Fibroblast of upper back skin (primary cell): ENCODE measurements at places on chromosomes 3 and 15.

GRCh38 chr15:53984221-53984620, 6.0 kb downstream of the UNC13C start:
- DNase-seq, result no peak

- no peak for DNase-seq
Measured at GRCh38 chr15:27585041-27585640, 514.0 kb downstream of the OCA2 start.

DNA sequence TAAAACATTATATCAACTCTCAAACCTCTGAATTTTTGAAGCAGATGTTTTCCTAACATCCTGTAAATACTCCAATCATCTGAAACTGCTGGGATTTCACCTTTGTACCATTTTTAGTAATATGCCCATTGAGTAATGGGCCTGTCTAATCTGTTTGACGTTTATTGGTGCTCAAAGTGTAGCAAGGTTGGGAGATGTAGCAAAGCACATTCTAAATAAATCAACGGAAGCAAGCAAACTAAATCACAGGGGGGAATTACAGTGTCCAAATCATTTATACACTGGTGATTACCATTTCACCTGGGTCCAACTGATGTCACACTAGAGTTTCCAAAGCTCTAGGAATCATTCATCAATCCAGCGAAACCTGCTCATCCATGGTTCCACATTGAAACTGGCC, 518.7 kb upstream of the TBL1XR1 start:
- no peak for DNase-seq

DNA sequence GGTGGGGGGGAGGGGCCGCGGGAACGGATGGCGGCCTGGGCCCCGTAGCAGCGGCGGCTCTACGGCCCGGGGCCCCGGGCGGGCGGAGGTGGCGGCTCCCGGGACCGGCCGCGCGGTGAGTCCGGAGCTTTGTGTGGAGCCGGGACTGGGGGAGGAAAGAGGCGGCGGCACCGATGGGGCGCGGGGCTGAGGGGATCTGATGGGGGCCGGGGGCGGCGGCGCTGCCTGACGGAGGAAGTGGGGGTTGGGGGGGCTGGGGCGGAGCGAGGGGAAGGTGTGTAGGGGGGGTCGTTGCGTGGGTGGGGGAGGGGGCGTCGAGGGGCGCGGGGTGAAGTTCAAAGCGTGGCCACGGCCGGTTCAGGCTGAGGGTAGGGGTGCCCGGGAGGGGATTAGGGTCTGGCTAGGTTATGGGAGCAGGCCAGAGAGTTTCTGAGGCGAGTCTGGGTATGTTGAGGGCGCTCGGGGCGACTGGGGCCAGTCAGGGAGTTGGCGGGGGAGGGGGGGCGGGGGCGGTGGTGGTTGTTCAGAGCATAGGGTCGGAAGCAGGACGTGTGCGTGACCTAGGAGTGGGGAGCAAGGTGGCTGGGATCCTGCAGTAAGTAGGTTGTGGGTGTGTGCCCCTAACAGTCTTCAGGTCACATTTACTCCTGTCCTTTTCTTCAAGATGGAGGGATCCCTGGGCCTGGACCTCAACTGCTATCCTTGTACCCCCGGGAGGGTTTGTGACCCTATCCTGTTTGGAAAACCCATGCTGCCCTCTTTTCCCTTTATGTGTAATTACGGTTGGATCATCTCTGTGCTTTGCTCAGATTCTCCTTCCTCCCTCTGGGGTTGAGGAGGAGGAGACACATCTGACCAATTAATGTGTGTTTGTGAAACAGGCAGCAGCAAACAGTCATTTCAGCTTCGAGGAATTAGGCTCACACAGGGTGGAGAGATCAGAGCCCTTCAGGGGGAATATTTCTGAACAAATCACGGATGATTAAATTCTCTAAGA, 644 bp downstream of the ZNF609 start:
- peak; percentile 73 for DNase-seq

DNA sequence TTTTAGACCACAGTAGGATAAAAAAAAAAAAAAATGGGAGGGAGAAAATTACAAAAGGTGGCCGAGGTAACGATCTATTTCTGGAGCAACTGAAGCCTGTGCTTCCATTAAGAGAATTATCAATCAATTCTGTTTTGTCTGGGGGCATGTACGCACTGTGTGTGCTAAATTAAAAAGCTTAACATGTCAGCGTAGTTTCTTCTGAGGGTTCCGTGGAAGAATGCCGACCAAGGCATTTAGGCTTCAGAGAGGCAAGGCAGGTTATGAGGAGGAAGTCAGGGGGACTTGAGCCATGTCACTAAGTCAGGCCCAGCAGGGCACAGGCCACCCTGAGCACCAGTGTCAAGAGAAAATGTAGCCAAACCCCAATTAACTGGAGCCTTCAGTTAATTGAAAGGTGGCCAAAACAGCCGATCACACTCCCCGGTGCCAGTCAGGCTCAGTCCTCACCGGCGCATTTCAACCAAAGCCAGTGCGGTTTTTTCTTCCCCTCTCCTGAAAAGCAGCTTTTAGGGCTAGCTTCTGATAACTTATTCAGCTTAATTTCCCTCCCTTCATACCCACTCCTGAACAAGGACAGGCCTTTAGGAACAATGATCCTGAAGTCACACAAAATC, 113.9 kb downstream of the MEGF11 start:
- DNase-seq, result no peak

DNA sequence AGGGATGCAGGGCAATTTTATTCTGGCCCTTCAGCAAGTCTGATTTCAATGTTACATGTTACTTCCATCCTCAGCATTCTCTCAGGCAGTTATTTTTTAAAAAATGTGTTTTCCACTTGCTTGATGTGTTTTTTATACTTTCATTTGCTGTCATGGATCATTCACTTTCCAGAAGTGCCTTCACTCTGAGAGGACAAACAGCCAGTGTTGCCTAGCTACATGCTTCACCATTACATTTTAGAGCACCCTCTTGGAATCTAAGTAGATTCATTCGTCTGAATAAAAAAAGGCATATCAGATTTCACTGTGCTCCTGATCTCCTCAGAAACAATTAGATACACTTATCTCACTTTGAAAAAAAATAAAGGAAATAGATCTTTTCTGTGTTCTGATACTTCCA, 93.6 kb upstream of the POU1F1 start:
- DNase-seq, result no peak

DNA sequence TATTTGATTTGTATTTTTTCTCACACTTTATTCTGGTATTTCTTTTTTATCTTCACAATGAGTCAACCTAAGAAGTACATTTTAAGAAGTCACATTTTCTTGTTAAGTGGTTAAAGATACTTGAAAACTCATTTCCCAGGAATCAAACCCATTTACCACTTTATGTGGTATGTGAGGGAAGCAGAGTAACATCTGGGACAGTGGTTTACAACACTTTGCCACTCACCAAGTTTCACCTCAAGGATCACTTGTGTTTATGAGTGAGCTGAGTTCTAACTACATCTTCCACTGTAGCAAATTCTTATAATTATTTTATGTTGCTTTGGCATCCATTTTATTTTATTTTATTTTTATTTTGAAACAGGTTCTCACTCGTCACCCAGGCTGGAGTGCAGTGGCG, 53.8 kb downstream of the IGSF11 start:
- no peak for DNase-seq

GRCh38 chr3:127112796-127113570, 79.9 kb upstream of the PRR23E start:
- no peak for DNase-seq

DNA sequence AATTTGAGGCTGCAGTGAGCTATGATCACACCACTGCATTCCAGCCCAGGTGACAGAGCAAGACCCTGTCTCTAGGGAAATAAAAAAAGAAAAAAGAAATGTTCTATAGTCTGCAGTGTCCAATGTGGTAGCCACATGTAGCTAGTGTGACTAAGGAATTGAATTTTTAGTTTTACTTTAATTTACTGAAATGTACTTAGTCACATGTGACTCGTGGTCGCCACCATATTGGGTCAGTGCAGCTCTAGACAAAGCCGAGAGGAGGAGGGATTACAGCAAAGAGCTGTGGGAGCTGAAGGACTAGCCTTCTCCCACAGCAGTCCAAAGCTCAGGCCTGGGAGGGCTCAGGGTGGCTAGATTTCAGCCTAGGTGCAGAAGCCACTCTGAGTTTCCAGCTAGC, 65.9 kb upstream of the NTRK3 start:
- DNase-seq, result peak; percentile 37

GRCh38 chr3:7487763-7488162, 626.8 kb downstream of the GRM7 start:
- no peak for DNase-seq

- DNase-seq, result no peak
Measured at GRCh38 chr15:76898102-76898501, 7.0 kb downstream of the SCAPER start.

DNA sequence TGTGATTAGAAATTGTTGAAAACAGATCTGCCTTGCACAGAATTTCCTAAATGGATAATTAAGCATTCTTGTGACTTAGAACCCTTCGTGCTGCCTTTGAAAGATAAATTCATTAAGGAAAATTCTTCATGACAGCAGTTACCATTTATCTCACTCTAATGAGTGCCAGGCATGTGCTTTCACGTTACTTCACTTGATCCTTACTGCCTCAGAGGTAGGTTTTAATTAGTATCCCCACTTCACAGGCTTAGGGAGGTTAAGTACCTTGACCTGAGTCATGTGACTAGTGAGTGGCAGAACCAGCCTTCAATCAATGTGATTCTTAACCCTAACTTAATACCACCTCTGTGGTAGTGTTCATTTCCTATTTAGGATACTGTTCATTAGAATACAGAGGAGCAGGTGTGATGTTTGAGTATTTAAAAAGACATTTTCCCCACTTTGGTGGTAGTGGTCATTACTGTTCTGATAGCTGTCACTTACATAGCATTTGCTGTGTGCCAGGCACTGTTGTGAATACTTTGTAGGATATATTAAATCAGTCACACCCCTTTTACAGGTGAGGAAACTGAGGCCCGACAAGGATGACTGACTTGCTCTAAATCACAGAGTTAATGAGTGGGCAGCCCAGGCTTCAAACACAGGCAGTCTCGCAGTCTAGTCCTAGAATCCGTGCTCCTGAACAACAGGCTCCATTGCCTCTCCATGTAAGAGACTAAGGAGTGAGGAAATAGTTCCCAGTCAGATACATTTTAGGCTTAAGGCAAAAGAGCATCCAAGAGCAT, 57.9 kb downstream of the RLBP1 start:
- DNase-seq, result no peak

GRCh38 chr15:72952151-72952550, 100.1 kb upstream of the NEO1 start:
- no peak for DNase-seq

GRCh38 chr15:62142736-62143135, 22.3 kb downstream of the C2CD4B start:
- no peak for DNase-seq

GRCh38 chr15:27582726-27583410, 516.2 kb downstream of the OCA2 start:
- peak; percentile 80 for DNase-seq

- DNase-seq, result no peak
Measured at GRCh38 chr15:55248895-55249294, 40.7 kb downstream of the RAB27A start.

- peak; percentile 42 for DNase-seq
Measured at GRCh38 chr3:111585217-111585616, 9.9 kb downstream of the ZBED2 start.

- DNase-seq, result peak; percentile 83
Measured at GRCh38 chr15:88897456-88898194, 2.3 kb upstream of the HAPLN3 start.

- DNase-seq, result peak; percentile 25
Measured at GRCh38 chr3:25355034-25355885, 72.8 kb upstream of the RARB start.

- DNase-seq, result no peak
Measured at GRCh38 chr3:102577082-102577789, 142.4 kb downstream of the ZPLD1 start.

DNA sequence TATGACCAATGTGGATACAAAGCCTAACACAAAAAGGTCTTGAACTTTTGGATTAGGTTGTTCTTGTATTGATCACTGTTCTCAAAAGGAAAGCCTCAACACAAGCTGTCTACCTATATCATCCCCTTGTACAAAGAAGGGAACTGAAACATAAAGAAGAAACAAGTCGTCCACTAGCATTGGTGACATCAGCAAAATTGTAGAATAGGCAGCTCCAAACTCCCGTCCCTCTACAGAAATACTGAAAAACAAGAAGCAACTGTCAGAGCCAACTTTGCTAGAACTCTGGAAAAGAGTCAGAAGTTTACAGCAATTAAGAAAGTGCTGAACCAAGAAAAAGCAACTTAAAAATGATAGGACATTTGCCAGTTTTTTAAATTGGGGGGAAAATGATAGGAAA, 7.5 kb upstream of the NR1I2 start:
- DNase-seq, result no peak

DNA sequence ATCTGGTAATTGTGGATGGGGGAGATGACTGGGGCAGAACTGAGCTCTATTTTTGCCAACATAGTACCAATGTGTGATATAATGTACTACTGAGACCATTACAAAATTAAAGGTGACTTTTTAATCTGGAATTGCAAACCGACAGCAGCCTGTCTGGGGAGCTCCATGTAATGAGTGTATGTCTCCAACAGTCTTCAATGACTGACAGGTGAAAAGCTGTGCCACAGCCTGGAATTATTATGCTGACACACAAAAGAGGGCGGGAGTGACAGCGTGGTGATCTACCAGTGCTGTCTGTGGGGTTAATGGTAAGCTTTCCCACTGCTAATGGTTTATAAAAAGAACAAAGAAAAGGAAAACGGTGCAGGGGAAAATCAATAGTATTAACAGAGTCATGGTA, 143.4 kb downstream of the CLSTN2 start:
- DNase-seq, result no peak

DNA sequence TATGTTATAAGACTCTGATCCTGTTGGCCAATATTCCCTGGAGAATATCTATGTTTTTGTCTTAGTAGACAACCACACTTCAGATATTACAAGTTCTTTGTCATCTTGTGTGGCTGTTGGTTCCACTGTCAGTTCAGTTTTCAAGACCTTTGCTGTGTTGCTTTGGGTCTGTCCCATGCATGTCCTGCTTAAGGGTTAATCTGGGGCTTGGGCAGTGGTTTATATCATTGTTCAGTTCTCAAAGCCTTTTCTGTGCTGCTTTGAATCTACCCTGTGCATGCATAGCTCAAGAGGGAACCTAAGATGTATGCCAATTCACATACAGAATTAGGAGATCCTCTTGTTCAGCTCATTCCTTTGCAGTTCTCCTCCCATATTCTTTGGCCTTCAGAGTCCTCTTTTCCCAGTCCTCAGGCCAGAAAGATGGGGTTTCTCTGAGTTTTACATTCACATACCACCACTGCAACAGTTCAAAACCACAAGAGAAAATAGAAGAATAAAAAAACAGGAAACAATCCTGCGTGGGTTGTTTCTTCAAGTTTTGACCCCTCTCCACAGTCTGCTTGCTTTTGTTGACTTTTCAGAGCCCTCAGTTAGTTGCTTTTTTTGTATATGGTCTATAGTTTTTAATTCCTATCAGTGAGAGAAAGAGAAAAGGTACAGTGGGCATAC, 21.6 kb downstream of the BUB1B start:
- no peak for DNase-seq
